Diencephalon (tissue), 1 donor: ENCODE measurements at places on chromosomes 11 and 22. TPM values are rescaled to one million over a fixed set of nuclear protein-coding genes. Genes with fewer than 3 reads are reported as not detected.

The ELF5 gene
- not detected for total RNA-seq

The APOA5 gene
- not detected for total RNA-seq

The PHF21B gene
- 8.8 TPM for total RNA-seq

The USP2 gene
- 2.5 TPM for total RNA-seq

The LYVE1 gene
- 5.8 TPM for total RNA-seq

The APOL5 gene
- not detected for total RNA-seq

The RAC2 gene
- total RNA-seq = 1.2 TPM

The RAPSN gene
- not detected for total RNA-seq

The ARHGAP42 gene
- total RNA-seq = 15.2 TPM

The MAJIN gene
- total RNA-seq = not detected

The OR52N4 gene
- total RNA-seq = not detected
